ENCODE measurements at places on chromosomes 7 and 10.

DNA sequence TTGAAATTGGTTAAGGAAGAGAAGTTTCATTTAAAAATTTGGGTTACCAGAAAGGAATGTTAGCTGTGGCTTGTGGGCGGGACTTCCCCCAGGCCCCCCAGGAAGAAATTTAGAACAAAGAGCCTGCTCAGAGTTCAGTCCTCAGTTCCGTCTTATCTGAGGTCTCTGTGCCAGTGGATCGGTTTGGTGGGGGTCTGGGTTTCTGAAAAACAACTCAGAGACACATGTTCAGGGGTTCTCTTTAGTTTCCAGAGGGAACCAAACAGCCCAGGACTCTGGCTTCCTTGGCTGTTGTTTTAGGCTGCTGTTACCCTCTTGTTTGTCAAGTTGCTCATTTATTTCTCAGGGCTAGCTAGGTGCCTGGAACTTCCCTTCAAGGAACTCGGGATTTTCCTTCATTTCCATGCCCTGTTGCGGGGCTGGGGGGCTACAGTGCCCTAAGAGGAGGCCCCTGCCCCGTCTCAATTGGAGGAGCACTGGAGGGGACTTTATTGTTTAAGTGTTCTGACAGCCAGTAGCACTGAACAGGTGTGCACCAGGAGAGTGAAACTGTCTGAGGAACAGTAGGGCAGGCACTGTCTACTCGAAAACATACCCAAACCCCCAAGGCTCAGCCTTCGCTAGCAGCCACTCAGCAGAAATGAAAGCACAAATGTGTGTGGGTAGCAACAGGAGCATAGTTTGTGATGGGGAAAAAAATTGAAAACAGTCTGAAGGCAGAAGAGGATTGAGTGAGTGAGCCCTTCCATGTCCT is 59.9 kb downstream of the ALOX5 start:
- no peak for DNase-seq

DNA sequence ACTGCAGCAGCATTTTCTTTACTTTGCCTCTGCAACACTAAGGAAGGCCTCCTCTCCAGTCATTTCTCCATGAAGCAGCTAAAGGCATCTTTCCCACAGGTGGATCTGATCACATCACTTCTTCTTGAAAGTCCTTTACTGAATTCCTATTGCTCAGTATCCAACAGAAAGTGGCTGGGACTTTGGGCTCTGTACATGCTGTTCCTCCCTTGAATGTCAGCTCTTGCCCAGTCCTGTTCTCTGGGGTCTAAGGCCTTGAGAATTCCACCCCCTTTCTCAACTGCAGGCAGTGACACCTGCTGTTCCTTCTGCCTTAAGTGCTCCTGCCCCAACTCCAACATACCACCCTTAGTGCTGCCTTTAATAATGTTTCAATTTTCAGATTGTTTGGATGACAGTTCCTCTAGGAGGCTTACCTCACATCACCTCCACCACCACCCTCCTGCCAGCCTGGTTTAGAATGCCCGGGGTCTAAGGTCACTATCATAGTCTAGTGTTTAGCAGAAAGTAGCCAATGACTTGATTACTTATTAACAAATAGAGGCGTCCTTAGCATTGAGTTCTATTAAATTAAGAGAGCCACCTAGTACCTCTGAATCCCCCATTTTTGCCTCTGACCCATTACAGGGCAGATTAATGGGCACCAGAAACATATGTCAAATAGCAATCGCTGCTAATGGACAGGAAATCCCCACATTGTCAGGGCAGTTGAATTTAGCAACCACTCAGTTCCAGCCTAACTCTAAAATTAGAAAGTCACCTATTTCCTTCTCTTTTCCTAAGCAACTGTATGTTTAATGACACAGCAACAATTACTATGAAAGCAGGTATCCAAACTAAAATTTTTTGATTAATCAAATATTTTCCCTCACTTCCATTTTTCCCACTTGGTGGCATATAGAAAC is 11.4 kb downstream of the INHBA start:
- DNase-seq: no peak

GRCh38 chr10:28754930-28755718 is 77.8 kb downstream of the BAMBI start:
- no peak for DNase-seq

DNA sequence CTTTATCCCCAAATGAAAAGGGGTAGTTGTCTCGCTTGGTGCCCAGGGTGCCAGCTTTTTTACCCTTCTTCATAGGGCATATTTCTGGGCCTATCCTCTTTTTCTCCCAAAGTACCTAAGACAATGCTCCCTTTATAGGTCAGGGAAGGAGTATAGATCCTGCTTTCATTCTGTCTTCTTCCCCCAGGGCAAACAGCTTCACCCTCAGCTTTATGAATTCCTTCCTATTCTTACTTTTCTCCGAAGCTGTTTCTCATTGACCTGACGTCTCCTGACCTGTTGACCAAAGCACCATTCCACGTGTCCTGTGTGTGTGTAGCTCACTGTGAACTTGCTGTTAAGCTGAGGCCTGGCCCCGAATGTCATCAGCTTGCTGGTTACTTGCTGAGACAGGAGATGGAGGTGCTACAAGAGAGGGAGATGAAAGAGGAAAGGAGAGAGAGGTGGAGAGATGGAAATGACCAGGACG is 48.9 kb downstream of the PYROXD2 start:
- DNase-seq: no peak

DNA sequence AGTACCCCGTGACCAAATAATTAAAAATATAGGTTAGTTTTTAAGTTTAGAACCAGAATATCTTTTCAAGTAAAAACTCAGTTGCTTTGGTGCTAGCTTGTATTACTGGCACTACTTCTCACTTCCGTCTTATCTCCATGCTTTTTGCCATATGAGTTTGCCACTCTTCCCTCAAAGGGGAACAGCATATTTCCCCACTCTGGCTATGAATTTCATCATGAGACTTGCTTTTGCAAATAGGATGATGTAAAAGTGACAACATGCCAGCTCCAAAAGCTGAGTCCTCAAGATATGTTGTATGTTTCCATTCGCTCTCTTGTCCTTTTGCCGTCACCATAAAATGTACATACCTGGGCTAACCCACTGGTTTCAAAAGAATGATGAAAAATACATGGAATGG is 178.1 kb upstream of the SEMA3A start:
- DNase-seq: no peak

- no peak for DNase-seq
Measured at GRCh38 chr10:61063901-61064300, 119.9 kb upstream of the RHOBTB1 start.

DNA sequence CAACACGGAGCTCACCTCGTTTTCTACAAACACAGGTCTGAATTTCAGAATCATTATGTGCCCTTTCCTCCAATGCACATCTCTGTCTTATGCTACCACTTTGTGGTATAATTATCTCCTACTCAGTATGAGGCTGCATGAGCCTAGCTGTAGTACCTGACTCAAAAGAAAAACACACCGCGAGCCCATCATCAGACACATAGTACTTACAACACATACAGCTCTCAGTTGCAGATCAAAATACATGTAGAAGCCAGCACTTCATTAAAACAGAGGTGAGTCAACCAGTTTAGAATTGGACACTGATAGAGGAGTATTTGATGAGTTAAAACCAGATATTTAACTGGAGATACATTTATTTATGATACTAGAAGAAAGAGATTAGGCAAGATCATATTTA is 1.4 kb upstream of the RTKN2 start:
- no peak for DNase-seq

- DNase-seq: no peak
Measured at GRCh38 chr10:89494575-89494974, 40.8 kb downstream of the SLC16A12 start.

- DNase-seq: no peak
Measured at GRCh38 chr10:110074298-110074697, 66.5 kb downstream of the ADD3 start.

GRCh38 chr7:37095122-37095521 is 353.5 kb downstream of the ELMO1 start:
- no peak for DNase-seq

GRCh38 chr10:22737587-22737986 is 23.2 kb upstream of the PIP4K2A start:
- DNase-seq: no peak

GRCh38 chr7:55140941-55141278 is 122.1 kb downstream of the EGFR start:
- DNase-seq: no peak

GRCh38 chr10:7533657-7534479 is 123.0 kb upstream of the SFMBT2 start:
- no peak for DNase-seq

DNA sequence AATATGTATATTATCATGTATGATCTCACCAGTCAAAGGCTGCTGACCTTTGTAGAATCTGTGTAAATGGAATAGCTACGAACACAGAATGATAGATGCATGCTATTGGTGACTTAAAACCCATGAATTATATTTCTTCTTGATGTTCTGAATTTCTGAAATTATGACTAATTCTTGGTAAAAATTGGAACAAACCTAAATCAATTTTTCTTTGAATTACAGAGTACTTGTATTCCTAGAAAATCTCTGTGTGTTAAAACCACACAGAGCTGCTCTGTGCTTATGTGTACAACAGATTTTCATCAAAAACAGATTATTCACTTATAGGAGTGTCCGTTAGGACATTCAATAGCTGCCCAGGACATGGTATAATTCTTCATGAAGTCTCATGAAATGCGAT is 108.3 kb upstream of the MDFIC start:
- no peak for DNase-seq

- DNase-seq: no peak
Measured at GRCh38 chr10:2462581-2462980, 604.8 kb upstream of the PFKP start.

- no peak for DNase-seq
Measured at GRCh38 chr10:130745251-130745650, 566.3 kb downstream of the TCERG1L start.

- no peak for DNase-seq
Measured at GRCh38 chr10:48981310-48981907, 41.8 kb upstream of the LRRC18 start.

DNA sequence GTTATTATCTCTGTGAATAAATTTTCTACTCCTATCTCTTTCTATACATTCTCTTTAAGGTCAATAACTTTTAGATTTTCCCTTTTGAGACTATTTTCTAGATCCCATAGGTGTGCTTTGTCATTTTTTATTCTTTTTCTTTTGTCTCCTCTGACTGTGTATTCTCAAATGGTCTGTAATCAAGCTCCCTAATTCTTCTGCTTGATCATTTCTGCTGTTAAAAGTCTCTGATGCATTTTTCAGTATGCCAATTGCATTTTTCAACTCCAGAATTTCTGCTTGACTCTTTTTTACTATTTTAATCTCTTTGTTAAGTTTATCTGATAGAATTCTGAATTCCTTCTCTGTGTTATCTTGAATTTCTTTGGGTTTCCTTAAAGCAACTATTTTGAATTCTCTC is 78.2 kb downstream of the THNSL1 start:
- no peak for DNase-seq

DNA sequence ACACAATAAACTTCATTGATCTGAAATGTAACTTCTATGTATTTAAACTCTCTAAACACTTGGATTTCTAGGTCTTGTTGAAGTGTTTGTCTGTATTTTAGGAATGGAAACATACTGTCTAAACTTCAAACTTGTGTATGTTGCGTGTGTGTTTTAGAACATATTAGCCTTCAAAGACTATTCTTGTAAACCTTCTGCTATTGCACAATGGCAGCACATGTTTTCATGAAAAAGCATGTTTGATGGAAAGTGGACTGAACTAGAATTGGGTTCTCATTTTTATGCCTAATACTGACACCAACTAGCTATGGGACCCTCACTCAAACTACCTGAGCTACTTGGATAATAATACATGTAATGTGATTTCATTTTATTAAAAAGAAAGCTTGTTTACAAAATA is 592.6 kb downstream of the IPMK start:
- DNase-seq: no peak

GRCh38 chr10:49008505-49009198 is 69.0 kb upstream of the LRRC18 start:
- DNase-seq: no peak

GRCh38 chr10:96212911-96213310 is 58.5 kb downstream of the BLNK start:
- DNase-seq: no peak

GRCh38 chr7:84070770-84071169 is 123.8 kb downstream of the SEMA3A start:
- no peak for DNase-seq

DNA sequence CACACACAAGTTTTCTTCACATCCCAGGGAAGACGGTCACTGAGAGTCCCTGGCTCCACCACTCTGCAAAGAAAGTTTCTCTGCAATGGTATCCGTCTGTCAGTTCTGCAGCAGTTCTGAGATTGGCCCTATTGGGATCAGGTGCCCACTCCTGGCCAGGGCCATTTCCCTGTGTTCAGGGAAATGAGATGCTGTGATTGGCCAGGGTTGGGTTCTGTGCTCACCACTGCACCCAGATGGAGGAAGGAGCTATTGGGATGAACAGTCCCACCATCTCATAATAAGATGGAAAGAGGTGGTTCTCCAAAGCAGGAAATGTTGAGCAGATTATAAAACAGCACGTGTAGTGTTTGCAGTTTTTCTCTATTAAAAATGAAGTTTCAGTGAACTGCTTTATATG is 13.3 kb upstream of the PIP4K2A start:
- DNase-seq: no peak

DNA sequence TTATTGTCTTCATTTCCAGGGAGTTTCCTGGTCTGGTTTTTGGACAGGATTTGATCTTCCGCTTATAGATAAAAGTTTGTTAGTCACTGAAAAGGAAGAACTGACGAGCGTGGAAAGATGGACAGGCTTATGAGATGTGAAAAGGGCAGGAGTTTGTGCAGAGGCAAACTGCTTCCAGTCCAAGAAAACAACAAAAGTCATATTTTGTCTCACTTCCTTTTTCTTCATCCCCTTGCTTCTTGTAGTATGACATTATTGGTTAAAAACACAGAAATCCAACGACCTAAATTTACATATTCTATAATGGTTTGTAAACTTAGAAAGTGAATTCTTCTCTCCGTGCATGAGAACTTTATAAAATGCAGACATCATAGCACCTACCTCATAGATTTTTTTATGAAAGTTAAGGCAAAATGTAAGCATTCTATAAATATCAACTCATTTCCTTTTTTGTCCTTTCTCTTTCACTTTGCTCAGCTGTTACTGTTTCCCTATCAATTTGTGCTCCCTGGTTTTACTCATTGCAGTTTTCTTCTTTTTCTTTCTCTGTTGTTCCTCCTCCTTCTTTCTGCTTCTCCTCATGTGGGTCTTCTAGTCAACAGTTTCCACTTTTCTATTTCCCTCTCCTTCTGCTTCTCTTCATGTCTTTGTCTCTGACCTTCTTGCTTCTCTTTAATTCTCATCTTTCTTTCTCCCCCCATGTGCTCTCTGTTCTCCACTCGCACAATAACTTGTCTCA is 370.2 kb downstream of the ARL4A start:
- DNase-seq: no peak

DNA sequence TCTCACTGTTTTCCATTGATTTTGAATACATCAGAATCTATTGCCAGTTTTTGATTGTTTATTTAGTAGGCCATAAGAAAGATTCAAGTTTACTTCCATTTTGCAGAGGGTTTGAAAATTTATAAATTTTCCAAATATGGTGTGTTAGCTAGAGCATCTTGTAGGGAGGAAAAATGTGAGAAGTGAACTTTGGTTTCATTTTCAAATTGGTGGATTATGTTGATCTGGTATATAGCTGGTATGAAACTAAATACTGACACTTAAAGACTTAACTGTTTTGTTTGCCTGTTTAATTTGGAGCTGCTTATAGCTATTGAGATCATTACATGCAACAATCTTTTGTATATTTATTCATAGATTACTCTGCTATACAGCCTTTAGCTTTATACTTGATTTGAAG is 108.1 kb downstream of the ADAM22 start:
- DNase-seq: no peak

Data from stimulated activated CD8-positive, alpha-beta memory T cell treated with anti-CD3 and anti-CD28 coated beads, Interleukin-15, amount 100 ng/mL, for 24 hours (primary cell).